NCI-H774 (cell line): ENCODE measurements at places on chromosomes 2 and 18.

DNA sequence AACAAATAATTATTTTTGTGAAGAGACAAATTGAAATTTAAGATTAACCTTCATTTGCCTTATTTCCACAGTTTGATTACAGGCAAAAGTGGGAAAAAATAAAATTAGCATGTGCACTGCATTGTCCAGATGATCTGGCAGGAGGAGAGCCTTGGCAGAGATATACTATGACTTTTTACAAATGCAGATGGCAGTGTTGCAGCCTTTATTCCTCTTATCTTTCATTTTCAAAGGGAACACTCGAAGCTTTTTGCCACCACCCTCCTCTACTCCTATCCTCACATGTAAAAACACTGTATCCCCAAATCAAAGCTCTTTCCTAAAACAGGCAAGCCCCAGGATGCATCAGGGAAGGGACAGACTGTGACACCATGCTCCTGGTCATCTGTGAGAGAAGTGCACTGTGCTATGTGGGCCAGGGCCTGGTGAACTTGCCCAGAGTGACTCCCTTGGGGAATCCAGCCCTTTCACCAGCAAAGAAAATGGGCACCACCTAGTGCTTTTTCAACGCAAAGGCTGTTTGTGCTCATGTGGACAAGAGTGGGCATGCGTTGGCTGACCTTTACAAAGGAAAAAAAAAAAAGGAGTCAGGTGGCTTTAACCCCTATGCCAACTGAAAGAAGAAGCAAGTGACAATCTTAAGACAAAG, 74.7 kb upstream of the ETAA1 start:
- peak; percentile 61 for DNase-seq

- DNase-seq, result no peak
Observed at GRCh38 chr18:30093376-30093775, 949.2 kb downstream of the DSC3 start.

- DNase-seq, result peak; percentile 63
Observed at GRCh38 chr2:233711312-233712008, 1.2 kb upstream of the UGT1A5 start.

GRCh38 chr2:191629976-191630712, 47.8 kb upstream of the NABP1 start:
- no peak for DNase-seq

GRCh38 chr2:191892391-191892790, 45.5 kb upstream of the CAVIN2 start:
- DNase-seq, result no peak

DNA sequence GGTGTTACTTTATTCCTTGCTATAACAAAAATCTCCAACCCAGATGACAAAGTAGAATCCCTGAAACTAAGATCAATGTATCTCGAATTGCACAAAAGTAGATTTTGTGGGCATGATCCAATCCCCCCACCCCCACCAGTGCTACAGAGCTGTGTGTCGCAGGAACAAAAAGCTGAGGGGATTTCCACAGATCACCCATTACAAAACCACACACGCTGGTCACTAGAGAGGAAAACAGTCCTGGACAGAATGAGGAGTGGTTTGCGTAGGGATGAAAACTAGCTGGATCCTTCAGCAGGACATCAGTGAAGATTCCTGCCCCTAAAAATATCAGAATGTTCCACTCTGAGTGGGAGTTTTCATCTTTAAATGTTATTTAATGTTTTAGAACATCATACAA, 165.3 kb upstream of the STK17B start:
- no peak for DNase-seq

DNA sequence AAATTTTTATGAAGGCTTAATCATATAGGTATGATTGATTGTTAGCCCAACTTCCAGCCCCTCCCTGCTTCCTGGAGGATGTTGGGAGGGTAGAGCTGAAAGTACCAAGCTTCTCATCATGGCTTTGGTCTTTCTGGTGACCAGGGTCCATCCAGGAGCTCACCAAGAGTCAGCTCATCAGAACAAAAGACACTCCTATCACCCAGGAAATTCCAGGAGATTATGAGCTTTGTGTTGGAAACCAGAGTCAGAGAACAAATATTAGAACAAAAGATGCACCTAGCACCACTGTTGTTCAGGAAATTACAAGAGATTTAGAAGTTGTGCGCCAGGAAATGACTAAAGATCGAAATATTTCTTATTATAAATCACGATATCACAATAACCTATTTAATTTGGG, 119.9 kb upstream of the THUMPD2 start:
- no peak for DNase-seq

- no peak for DNase-seq
Observed at GRCh38 chr2:174332217-174332963, 2.4 kb upstream of the SP9 start.

DNA sequence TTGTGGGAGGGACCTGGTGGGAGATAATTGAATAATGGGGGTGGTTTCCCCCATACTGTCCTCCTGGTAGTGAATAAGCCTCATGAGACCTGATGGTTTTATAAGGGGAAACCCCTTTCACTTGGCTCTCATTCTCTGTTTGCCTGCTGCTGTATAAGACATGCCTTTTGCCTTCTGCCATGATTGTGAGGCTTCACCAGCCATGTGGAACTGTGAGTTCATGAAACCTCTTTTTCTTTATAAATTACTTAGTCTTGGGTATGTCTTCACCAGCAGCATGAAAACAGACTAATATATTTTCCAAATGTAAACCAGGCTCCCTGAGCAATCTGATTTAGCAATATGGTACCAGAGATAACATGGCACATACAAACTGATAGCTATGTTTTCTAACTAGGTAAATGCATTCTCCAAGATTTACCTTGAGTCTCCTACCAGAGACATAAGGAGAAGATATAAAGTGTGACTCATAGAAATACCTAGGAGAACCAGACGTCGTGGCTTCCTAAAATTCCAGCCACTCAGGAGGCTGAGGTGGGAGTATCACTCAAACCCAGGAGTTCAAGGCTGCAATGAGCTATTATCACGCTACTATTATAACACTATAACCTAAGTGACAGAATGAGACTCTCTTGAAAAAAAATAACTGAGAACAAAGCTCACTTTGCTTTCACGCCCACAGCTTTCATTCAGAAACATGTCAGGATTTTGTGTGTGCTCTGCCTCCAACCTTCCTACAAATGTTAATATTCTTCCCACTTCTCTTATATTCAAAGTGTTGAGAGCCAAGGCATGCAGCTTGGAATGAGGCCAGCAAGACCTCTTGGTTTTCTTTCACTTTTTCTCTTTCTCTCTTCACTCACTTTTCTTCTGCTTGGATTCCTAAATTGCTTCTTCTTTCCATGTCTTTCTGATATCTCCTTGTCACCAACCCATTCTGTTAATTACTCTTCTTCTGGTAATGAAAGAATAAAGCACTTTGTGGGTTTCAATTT, 263.9 kb upstream of the UBE2E3 start:
- DNase-seq, result no peak
